ENCODE measurements at places on chromosomes 16 and 17. TPM values are rescaled to one million over a fixed set of nuclear protein-coding genes. Genes with fewer than 3 reads are reported as not detected.

AP1G1 gene
- 121 TPM for total RNA-seq

ACBD4 gene
- total RNA-seq = 3.9 TPM

DNA sequence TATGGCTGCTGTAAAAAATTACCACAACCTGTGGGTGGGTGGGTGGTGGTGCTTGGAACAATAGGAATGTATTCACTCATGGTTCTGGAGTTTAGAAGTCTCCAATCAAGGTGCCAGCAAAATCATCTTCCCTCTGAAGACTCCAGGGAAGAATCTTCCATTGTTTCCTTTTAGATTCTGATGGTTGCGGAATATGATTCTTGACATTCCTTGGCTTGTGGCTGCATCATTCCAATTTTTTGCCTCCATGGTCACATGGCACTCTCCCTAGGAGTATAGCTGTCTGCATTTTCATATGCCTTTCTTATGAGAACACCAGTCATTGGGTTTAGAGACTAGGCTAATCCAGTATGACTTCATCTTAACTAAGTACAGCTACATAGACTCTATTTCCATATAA is 401.0 kb downstream of the HS3ST3B1 start:
- DNase-seq = no peak
- no peaks in the 10 kb centered on the region for H3K27me3 ChIP-seq
- no peak overlapping the region for H3K27ac ChIP-seq
- H3K36me3 ChIP-seq = no peaks in the 10 kb centered on the region

DNA sequence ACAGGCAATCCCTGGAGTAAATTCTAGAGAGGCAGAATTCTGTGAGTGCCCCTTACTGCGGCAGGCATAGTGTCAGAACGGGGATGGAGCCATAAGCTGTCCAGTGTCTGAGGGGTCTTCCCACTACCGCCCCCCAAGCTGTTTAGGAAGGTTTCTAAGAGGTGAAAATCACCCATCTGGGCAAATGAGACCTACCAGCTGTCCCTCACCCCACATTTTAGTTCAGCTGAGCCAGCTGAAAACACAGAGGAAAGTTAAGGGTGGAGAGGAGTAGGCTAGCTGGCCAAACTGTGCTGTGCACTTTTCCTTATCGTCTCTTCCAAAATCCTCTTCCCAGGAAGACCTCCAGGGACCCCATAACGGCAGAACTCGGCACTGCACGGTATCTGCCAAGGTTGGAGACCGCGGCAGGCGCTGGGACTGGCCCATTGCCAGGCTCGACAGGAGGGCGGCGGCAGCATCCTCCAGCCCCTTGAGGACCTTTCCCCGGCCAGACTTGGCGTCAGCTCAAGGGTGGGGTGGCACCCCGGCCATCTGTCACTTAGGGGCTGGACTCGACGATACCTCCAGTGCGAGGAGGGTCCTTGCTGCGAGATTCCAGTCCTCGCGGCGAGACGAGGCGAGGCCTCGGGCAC is 955 bp downstream of the ACLY start:
- no peak for DNase-seq
- peaks cover 47% of the 10 kb centered on the region for H3K4me1 ChIP-seq
- H3K27ac ChIP-seq = peak overlapping the region; percentile 85
- peak overlapping the region; percentile 90 for H3K4me3 ChIP-seq

FXR2 gene
- 54.3 TPM for total RNA-seq

TBC1D28 gene
- not detected for total RNA-seq

GRCh38 chr16:167122-167690 is 1.4 kb downstream of the HBM start:
- H3K27me3 ChIP-seq = peaks cover 41% of the 10 kb centered on the region
- no peaks in the 10 kb centered on the region for H3K36me3 ChIP-seq
- H3K4me1 ChIP-seq = peaks cover 6% of the 10 kb centered on the region

DNA sequence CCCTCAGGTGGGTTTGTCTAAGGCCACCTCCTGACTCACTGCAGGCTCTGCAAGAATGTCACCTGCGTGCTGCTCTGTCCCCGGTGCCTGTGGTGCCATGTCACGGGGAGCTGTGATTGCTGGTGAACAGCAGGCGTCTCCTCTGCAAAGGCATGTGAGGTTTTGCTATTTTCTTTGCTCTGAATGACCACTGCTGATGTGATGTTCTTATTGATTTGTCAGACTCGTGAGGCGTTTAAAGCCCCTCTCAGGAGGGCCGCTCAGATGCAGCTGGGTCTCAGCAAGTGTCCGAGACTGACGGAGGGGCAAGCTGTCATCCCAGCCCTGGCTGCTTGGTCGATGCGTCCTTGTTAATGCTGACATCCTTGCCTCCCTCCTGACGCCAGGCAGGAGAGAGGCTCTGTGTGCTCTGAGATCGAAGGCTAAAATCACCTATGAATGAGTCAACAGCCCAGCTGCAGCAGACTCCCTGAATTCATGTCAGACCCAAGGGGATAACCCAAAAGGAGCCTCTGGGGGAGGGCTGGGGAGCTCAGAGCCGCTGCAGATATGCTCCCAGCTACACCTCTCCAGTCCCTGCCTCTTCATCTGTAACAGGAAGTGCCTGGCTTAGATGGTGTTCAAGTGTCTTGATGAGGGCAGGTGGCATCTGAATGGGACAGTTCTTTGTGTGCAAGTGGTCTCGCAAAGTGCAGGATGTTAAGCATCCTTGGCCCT is 11.8 kb upstream of the PEMT start:
- H3K36me3 ChIP-seq = no peaks in the 10 kb centered on the region
- H3K4me1 ChIP-seq = peaks cover 11% of the 10 kb centered on the region
- DNase-seq = no peak
- H3K27me3 ChIP-seq = no peaks in the 10 kb centered on the region
- no peak overlapping the region for H3K27ac ChIP-seq
- no peak overlapping the region for H3K4me3 ChIP-seq

GRCh38 chr17:61543786-61544415 is 47.1 kb downstream of the NACA2 start:
- H3K4me3 ChIP-seq = no peak overlapping the region
- H3K27me3 ChIP-seq = peaks cover 5% of the 10 kb centered on the region
- DNase-seq = no peak
- H3K36me3 ChIP-seq = no peaks in the 10 kb centered on the region

DNA sequence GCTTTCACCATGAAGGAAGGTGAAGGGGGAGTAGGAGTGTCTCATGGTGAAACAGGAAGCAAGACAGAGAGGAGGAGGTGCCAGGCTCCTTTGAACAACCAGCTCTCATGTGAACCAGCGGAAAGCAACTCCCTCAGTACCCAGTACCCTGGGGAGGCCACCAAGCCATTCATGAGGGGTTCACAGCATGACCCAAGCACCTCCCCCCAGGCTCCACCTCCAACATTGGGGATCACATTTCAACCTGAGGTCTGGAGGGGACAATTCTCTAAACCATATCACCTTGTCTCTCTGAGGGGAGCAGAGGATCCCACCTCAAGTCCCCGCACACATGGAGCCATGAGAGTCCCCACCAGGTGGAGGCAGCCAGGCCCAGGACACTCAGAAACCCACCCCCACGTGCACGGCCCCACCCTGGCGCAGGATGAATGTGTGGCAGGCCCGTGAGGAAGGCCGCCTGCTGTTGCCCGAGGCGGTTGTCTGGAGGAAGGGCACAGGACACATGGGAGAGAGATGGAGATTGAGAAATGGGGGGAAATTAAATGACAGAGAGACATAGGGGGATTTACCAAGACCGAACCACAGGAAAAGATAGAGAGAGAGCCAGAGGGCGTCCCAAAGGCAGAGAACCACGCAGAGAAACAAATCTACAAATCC is 85.9 kb downstream of the TMEM132E start:
- no peak overlapping the region for H3K27ac ChIP-seq
- no peak for DNase-seq
- H3K4me3 ChIP-seq = no peak overlapping the region
- no peaks in the 10 kb centered on the region for H3K36me3 ChIP-seq
- no peaks in the 10 kb centered on the region for H3K4me1 ChIP-seq

SLX1A gene
- total RNA-seq = 10.9 TPM

MT1A gene
- total RNA-seq = not detected

GRCh38 chr16:47363761-47364160 is 97.1 kb downstream of the ITFG1 start:
- no peaks in the 10 kb centered on the region for H3K36me3 ChIP-seq
- no peaks in the 10 kb centered on the region for H3K27me3 ChIP-seq
- no peak overlapping the region for H3K27ac ChIP-seq
- no peak overlapping the region for H3K4me3 ChIP-seq
- no peak for DNase-seq

- no peak overlapping the region for H3K4me3 ChIP-seq
- no peaks in the 10 kb centered on the region for H3K27me3 ChIP-seq
- H3K36me3 ChIP-seq = peaks cover 74% of the 10 kb centered on the region
- no peak for DNase-seq
- H3K27ac ChIP-seq = no peak overlapping the region
Measured at GRCh38 chr17:28912281-28912937, 9.5 kb upstream of the DHRS13 start.

OTOP3 gene
- not detected for total RNA-seq

- H3K27ac ChIP-seq = peak overlapping the region; percentile 16
- peaks cover 22% of the 10 kb centered on the region for H3K4me1 ChIP-seq
- peak; percentile 72 for DNase-seq
- H3K27me3 ChIP-seq = peaks cover 24% of the 10 kb centered on the region
- H3K4me3 ChIP-seq = peak overlapping the region; percentile 32
- no peaks in the 10 kb centered on the region for H3K36me3 ChIP-seq
Measured at GRCh38 chr17:81365148-81365600, 30.1 kb upstream of the BAHCC1 start.

VAT1L gene
- 3.3 TPM for total RNA-seq

TOX3 gene
- total RNA-seq = 1.9 TPM

DNA sequence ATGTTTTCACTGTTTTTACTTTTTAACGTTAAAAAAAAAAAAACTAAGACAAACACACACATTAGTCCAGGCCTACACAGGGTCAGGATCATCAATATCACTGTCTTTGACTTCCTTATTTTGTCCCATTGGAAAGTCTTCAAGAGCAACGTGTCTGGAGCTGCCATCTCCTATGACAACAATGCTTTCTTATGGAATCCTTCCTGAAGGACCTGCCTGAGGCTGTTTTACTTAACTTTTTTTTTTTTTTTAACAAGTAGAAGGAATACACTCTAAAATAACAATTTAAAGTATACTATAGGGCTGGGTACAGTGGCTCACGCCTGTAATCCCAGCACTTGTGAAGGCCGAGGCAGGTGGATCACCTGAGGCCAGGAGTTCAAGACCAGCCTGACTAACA is 71.8 kb upstream of the BCAR1 start:
- H3K36me3 ChIP-seq = no peaks in the 10 kb centered on the region
- peaks cover 47% of the 10 kb centered on the region for H3K4me1 ChIP-seq
- no peaks in the 10 kb centered on the region for H3K27me3 ChIP-seq
- DNase-seq = no peak

- H3K4me3 ChIP-seq = no peak overlapping the region
- no peaks in the 10 kb centered on the region for H3K27me3 ChIP-seq
- no peaks in the 10 kb centered on the region for H3K36me3 ChIP-seq
- no peak for DNase-seq
- no peak overlapping the region for H3K27ac ChIP-seq
- peaks cover 8% of the 10 kb centered on the region for H3K4me1 ChIP-seq
Measured at GRCh38 chr17:63452046-63452961, 6.2 kb upstream of the CYB561 start.

DNA sequence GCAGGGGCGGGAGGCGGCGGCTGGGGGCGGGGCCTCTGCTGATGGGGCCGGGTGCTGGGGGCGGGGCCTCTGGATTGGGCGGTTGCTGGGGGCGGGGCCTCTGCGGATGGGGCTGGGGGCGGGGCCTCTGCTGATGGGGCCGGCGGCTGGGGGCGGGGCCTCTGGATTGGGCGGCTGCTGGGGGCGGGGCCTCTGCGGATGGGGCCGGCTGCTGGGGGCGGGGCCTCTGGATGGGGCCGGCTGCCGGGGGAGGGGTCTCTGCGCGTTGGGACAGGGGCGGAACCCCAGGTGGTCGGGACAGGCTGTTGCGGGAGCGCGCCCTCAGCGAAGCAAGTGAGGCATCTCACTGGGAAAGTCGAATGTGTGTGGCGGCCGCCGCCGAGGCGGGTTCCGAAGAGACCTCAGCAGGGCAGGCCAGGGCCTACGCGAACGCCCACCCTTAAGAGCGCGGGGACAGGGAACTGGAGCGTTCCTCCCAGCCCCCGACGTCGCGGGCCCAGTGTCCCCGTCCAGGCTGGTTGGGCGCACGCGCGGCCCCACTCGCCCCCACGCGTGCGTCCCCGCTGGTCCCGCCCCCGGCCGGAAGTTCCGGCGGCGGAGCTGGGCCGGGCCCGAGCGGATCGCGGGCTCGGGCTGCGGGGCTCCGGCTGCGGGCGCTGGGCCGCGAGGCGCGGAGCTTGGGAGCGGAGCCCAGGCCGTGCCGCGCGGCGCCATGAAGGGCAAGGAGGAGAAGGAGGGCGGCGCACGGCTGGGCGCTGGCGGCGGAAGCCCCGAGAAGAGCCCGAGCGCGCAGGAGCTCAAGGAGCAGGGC is at the start of gene STUB1:
Gene STUB1, plus strand, starts transcription at position 597 of the 811 bp plus-strand sequence. Its CDS starts 116 bp downstream, at position 713.
- peaks cover 3% of the 10 kb centered on the region for H3K36me3 ChIP-seq
- H3K27ac ChIP-seq = peak within 1 kb of the TSS; percentile 70
- no peaks in the 10 kb centered on the region for H3K27me3 ChIP-seq
- peaks cover 35% of the 10 kb centered on the region for H3K4me1 ChIP-seq
- H3K4me3 ChIP-seq = peak within 1 kb of the TSS; percentile 78

ALOX12B gene
- total RNA-seq = not detected

BAIAP3 gene
- total RNA-seq = 2.6 TPM

IRF8 gene
- 0.41 TPM for total RNA-seq
